ENCODE measurements at places on chromosomes 16 and 17.

DNA sequence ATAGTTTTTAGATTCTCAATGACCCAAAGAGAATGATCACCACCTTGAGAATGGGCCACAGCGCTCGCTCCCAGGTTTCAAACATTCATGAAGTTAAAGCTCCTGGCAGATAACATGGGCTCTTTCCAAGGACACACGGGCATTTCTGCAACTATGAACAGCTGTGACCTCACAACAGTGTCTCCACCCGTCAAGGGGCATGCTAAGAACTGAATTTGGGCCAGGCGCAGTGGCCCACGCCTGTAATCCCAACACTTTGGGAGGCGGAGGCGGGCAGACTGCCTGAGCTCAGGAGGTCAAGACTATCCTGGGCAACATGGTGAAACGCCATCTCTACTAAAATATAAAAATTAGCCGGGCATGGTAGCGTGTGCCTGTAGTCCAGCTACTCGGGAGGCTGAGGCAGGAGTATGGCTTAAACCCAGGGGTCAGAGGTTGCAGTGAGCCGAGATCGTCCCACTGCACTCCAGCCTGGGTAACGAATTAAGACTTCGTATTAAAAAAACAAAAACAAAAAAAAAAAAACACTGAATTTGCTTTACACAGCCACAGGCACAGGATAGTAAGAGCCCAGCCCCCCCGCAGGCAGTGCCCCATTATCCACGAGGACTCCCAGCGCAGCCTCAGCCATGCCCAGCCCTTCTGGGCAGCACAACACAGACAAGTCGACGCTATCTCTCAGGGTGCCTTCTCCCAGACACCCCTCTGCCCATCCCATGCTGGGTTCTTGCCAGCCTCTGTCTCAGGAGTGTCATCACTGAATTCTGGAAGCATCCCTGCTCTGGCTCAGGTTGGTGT lies 7.2 kb downstream of the USP7 start:
- ATAC-seq, result no peak

- no peak for ATAC-seq
These were observed 75.0 kb upstream of the CPHXL start for GRCh38 chr16:75801307-75801706.

DNA sequence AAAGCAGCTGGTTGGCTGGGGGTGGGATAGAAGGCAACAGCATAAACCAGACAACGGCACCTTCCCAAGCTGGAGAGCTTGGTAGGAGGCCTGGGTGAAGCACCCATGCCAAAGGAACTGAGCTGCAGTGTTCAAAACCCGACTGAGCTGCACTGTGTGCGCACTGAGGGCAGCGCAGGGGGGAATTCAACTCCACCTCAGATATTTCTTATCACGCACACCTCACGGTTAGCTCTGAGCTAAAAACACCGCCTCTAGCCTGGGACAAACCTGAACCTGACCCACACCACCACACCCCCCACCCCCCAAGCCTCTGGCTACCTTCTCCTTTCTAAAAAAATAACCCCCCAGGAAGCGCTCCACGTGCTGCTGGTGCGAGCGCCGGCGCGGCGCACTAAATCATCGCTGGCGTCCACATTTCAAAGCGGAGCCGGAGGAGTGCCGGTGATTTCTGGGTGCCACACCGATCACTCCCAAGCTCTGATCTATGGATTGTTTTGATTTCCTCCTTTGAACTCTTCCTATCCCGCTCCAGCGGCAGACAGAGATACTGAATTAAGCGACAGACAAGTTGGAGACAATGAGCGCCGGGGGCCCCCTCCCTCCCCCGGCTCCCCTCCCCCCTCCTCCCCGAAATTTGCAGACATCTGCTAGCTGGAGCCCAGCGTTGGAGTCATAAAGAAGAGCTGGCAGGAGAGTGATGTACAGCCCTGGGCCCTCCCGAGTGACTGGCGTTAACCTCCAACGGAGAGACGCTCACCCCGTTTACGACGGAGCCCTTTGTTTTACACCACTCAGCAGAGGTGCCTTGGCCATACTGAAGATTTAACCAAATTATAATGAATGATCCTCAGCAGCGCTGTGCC lies 85.0 kb downstream of the NOG start:
- ATAC-seq, result peak; percentile 55

DNA sequence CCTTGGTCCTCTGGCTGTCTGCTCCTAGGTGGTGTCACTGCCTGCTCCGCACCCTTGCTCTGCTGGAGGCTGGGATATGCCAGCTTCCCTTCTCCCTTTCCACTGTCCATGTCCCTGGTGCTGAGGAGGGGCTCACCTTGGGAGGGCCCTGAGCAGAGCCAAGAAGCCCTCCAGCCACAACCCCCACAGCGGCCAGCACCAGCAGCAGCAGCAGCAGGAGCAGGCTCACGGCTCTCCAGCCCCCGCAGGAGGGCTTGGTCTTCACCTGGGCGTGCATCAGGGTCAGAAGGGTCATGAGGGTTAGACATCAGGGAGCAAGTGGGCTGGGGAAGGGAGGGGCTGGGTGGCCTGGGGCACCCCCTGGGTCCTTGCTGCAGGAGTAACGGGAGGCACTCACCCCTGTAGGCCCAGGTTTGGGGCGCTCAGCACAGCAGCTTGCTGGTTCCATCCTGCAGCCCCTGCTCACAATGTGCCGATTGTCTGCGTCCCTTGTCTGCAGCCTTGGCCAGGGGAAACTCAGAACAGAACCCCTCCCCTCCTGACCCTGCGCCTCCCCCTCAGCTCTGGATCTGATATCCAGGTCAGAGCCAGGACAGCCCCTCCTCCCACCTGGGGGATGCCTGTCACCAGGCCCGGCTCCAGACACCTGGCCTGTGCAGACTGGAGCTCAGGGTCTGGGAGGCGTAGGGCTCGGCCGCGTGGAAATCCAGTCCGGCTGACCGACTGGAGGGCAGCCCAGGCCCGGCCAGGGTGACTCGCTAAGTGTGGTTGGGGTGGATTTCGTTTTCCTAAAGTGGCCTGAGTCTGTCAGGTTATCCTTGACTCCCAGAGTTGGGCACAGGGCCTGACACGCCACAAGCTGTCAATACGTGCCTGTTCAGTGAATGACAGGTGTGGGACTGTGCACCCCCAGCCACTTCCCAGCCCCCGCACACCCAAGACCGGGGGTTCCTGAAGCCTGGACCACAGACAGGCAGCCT lies at the start of gene BRICD5:
TSS of gene BRICD5 (minus strand) at position 478 of the 980 bp plus-strand sequence. CDS start at position 448, 30 bp downstream.
- no peak for ATAC-seq

- no peak for ATAC-seq
These were observed 500.8 kb downstream of the KCNJ18 start for GRCh38 chr17:22193113-22193512.

- no peak for ATAC-seq
These were observed 18.8 kb downstream of the TTYH2 start for GRCh38 chr17:74231928-74232907.

DNA sequence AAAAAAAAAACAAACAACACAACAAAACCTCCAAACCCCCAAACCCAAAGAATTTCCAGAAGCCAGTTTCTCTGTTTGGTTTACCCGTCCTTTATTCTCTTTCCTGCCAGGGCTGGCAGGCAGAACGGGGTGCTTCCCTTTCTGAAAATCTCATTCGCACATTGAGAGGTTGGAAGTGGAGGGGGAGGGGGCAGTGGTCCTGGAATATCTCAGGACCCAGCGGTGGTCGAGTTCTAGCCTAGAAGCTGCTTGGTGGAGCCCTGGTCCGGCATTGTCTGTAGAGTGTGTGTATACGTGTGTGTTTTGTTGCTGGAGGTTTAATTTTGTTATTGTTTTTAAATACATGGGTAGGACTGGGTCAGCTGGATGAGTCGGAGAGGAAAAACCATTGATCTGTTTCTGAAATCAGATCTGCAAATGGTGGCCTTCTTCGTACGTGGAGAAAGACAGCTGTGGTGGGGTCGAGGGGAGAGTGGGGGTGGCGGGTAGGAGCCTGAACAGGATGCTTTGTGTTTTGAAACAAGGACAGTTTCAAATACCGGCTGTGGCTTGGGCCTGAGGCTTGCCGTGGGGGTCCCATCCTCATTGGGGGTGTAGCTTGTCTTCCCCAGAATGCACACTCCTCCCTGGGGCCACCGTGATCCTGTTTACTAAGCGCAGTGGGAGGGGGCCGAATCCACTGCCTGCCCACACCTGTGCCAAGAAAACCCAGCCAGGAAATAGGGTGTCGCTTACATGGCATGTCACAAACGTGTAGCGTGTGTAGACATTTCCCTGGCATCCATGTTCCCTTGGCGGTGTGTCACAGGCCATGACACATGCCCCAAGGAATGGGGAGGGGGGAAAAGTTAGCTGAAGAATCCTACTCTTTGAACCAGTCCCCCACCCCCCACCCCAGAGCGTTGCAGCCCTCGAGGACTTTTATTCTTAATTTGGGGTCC lies 1.6 kb downstream of the CMIP start:
- ATAC-seq, result no peak

DNA sequence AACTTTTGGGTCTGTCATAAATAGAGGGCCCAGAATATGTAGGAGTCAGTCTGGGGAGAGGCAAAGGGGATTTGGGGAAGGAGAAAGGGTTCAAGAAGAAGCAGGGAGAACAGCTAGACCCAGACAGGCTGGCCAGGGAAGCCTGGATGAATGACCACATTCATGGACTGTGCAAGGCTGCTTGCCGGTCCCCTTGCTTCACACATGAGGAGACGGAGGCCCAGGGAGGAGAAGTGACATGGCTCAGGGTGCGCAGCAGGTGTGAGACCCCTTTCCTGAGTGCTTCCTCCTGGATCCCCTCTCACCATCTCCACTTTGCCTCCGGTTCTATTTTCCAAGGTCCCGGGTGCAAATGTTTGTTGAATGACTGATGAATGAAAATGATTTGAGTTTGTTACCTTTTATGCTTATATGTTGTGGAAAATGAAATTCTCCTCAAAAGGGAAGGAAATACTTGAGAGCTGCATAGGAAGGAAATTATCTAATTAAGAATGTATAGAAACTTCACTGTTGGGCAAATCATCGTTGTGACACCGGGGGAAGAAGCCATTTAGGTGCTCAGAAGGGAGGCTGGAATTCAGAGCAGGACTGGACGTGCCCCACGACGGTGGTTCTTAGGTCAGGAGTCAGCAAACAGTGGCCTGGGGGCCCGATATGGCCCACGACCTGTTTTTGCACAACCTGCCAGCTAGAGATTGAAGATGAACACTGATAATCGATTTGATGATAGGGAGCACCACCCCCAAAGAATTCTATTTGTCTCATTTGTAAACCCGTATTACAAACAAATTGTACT lies 559 bp downstream of the ITGAM start:
- ATAC-seq, result no peak

- ATAC-seq, result no peak
These were observed 7.6 kb upstream of the PGAP6 start for GRCh38 chr16:389352-389751.

GRCh38 chr16:57239107-57239506 lies 6.0 kb upstream of the ARL2BP start:
- ATAC-seq, result no peak

- ATAC-seq, result no peak
These were observed 1.3 kb downstream of the NQO1 start for GRCh38 chr16:69724981-69725479.

DNA sequence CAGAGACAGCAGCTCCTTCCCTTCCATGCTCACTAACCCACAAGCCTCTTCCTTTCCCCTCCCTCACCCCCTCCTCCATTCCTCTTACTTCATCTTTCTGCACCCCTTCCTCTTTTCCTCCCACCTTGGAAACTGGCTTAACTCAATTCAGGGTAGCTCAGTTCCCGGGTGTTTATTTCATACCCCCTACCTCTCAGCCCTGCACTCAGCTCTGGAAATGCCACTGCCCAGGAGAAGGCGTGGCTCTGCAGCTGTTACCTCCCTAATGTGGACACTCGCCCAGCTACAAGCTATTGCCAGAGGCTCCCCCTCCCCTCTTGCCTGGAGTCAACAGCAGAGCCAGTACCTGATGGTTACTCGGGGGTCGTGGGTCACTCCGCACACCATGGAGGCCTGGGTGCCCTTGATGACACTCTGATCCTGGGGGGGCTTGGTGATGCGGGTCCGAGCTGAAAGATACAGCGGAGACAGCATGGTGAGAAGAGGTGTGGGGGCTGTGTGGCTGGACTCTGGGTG lies 118.4 kb upstream of the CDC42EP4 start:
- ATAC-seq, result no peak

DNA sequence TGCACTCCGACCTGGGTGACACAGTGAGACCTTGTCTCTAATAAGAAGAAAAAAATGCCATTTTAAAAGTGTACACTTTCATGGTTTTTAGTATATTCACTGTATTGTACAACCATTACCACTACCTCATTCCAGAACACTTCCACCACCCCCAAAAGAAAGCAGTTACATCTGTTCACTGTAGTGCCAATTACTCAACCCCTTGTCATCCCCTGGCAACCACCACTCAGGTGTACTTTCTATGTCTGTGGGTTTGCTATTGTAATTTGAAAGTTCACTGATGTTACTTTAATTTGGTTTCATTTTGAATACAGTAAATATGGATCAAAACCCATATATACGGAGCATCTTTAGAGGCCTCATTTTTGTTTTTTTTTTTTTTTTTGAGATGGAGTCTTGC lies 6.1 kb downstream of the ZG16 start:
- peak; percentile 96 for ATAC-seq

- ATAC-seq, result no peak
These were observed 96.9 kb upstream of the CHMP6 start for GRCh38 chr17:80894726-80895125.

- no peak for ATAC-seq
These were observed 45.4 kb downstream of the BAHCC1 start for GRCh38 chr17:81440511-81441244.

DNA sequence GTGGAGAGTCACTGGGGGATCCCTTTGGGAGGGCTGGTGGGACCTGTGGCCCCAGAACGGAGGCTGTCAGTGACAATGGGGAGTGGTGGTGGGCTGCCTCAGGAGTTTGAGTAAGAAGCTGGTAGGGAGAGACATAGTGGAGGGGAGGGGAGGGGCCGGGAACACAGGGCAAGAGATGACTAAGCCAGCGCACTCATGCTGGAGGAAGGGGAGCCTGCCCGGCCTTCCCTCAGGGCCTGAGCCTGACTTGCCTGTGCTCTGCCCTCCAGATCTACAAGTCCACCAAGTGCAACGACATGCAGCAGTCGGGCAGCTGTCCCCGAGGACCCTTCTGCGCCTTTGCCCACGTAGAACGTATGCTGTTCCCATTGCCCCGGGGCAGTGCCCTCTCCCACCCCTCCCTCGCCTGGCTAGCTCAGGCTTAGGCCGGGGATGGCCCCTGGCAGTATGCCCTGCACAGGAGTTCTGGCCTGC lies 29.3 kb downstream of the UNC13D start:
- ATAC-seq, result no peak

DNA sequence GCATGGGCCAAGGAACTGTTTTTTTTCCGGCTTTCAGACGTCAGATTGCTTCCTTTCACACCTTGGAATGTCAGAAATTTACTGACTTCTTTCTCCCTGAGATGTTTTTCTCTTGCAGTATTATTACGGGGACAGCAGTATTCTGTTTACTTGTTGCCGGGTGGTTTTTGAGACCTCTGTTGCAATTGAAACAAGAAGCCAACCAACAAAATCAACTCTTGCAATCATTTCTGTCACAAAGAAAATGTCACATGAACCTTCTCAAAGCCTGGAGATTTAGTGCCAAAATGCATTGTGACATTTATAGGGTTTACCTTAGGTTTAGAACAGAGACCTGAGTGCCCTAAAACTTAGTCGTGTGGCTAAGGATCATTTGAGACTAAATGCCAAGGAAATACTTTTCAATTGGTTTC lies 174.3 kb downstream of the MAP2K6 start:
- no peak for ATAC-seq

- no peak for ATAC-seq
These were observed 124.0 kb downstream of the HIC1 start for GRCh38 chr17:2178798-2179501.

Measured in activated CD4-positive, CD25-positive, alpha-beta regulatory T cell treated with anti-CD3 and anti-CD28 coated beads, Interleukin-2, amount 50 U/mL, for 24 hours (primary cell).